ENCODE measurements at places on chromosomes 3 and 15. TPM values are rescaled to one million over a fixed set of nuclear protein-coding genes. Genes with fewer than 3 reads are reported as not detected.

Gene EXD1
- under 0.01 TPM for total RNA-seq

Gene SUCNR1
- not detected for total RNA-seq

Gene GRM7
- total RNA-seq: not detected

Gene CPEB1
- under 0.01 TPM for total RNA-seq

Gene SLC12A8
- total RNA-seq: 19.2 TPM

Gene SLITRK3
- not detected for total RNA-seq

Gene POC1A
- 3.3 TPM for total RNA-seq

Gene ADCY5
- total RNA-seq: not detected

Gene PRSS50
- not detected for total RNA-seq

Gene CCR9
- total RNA-seq: not detected

Gene SNAP23
- total RNA-seq: 58.2 TPM

Gene MNS1
- not detected for total RNA-seq

Gene TOPBP1
- 14.2 TPM for total RNA-seq

Measured in bronchial epithelial cell (primary cell).